ENCODE measurements at places on chromosomes 3 and 15.

DNA sequence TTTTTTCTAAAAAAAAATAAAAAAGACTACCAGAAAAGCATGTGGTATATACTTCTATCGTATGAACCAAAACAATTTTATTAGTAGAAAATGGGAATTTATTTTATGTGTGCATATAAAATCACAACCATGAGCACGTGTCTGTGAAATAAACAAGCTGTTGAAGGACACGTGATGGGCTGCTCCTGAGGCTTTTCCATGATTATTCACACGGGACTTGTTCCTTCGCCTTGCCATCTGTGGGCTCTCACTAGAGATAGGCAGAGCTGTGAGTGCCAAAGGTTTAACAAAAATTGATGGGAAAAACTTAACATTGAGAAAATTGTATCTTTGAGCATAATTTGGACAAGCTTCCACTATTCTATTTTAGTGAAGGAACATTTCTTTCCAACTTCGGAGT lies 12.4 kb upstream of the ETV5 start:
- no peak for DNase-seq

DNA sequence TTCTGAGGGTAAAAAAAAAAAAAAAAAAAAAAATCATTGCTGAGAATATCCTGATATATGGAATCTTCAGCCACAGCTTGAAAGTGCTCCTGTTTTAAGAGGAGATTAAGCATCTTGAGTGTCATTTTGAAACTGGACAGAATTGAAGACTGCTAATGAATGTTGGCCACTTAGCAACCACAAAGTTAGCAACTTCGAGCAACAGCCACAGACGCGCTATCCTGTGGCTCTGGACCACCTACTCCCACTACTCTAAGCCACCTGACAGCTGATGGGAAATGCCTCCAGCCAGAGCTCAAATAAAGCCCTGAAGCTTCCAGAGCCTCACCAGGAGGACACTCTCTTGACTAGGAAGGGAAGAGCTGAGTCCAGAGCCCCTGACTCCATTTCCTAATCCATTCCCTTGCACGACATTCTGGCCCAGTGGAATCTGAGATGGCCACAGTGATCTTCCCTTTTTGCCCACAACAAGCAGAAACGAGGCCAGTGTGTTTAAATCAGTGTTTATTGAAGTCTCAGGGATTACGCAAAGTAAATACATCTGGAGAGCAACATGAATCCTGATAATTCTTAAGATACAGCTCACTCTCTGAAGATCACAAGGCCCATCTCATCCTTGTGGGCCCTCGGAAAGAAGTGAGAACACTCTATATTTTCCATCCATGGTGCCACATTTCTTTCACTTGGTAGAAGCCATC lies 58.6 kb downstream of the TMEM212 start:
- no peak for DNase-seq

- DNase-seq = no peak
Observed at GRCh38 chr3:10845839-10846656, 30.0 kb downstream of the SLC6A11 start.

- no peak for DNase-seq
Observed at GRCh38 chr3:114308830-114309229, 15.0 kb downstream of the TIGIT start.

- no peak for DNase-seq
Observed at GRCh38 chr3:158221426-158221825, 111.5 kb downstream of the RSRC1 start.

- no peak for DNase-seq
Observed at GRCh38 chr15:74584779-74585178, 30.9 kb upstream of the CLK3 start.

All from RKO (cell line).